CD4-positive, alpha-beta T cell treated with Interleukin-12 subunit alpha and Interleukin-12 subunit beta, for 1 hour (primary cell): ENCODE measurements at places on chromosomes 12 and 14.
A peak's percentile ranks its signal among the peaks of the same experiment; 100 is the strongest.

DNA sequence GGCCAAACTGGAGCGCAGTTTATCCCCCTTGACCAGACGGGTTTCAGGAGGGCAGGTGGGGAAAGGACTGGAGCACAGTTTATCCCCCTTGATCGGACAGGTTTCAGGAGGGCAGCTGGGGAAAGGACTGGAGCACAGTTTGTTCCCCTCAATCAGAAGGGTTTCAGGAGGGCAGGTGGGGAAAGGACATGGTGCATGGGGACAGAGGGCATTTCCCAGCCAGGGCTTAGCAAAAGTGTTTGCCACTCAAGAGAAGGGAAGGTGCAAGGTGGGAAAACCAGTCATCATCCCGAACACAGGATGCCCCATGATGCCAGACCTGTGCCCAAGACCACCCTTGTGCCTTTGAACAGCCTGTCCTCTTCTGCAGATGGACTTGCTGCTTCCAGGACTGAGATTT, 54.7 kb downstream of the SPTB start:
- DNase-seq = no peak

DNA sequence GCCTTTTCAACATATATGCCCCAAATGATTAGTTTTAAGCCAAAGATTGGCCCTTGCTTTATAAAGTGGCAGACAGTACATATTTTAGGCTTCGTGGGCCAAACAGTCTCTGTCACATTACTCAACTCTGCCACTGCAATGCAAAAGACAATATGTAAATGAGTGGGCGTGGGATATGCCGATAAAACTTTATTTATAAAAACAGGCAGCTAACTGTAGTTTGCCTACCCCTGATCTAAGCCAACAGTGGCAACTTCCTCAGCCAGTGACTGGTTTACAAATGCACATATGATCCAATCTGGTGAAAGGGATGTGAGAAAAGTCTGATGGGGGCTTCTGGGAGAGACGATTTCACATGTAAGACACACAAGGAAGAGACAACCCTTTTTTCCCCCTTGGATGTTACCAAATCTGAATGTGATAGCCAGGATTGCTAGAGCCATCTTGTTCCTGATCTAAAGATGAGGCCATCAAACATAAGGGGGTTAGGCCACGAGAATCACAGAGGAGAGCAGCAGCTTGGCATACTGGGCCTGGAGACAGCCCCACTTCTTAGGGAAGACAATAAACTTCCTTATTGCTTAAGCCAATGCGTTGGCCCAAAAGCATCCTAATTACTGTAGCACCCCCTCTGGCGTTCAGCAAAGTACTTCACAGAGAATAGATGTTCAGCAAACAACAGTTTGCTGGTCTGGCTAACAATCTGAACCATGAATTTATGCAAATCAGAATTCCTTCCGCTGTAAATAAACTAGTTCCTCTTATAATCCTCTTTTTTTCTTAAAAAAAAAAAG, 75.2 kb upstream of the TMCC3 start:
- peak; percentile 23 for DNase-seq

- DNase-seq = peak; percentile 99
These were observed 4.7 kb upstream of the CRIP1 start for GRCh38 chr14:105481886-105482457.

GRCh38 chr14:68794130-68794850, 1.4 kb upstream of the ZFP36L1 start:
- DNase-seq = peak; percentile 86

GRCh38 chr14:102579696-102580549, 12.5 kb upstream of the RCOR1 start:
- no peak for DNase-seq
